T-helper 1 cell treated with Interleukin-12 subunit alpha and Interleukin-12 subunit beta and Interleukin-4 antibody, amounts not matched to agents 30 ng/mL and 1 ng/mL, for 36 hours (primary cell): ENCODE measurements at places on chromosomes 6 and 20. TPM values are rescaled to one million over a fixed set of nuclear protein-coding genes. Genes with fewer than 3 reads are reported as not detected.

The FAM83C gene
- total RNA-seq: not detected in 2 replicates

The F13A1 gene
- total RNA-seq: not detected in 2 replicates

The ZSCAN9 gene
- total RNA-seq: 5.8 and 6.4 TPM in 2 replicates

The OR2H1 gene
- not detected in 2 replicates for total RNA-seq
